ENCODE measurements at places on chromosomes 12 and 14.

GRCh38 chr14:65351493-65352194, 60.9 kb upstream of the FUT8 start:
- DNase-seq, result no peak

- DNase-seq, result no peak
Observed at GRCh38 chr14:82341261-82341810, 807.7 kb upstream of the SEL1L start.

DNA sequence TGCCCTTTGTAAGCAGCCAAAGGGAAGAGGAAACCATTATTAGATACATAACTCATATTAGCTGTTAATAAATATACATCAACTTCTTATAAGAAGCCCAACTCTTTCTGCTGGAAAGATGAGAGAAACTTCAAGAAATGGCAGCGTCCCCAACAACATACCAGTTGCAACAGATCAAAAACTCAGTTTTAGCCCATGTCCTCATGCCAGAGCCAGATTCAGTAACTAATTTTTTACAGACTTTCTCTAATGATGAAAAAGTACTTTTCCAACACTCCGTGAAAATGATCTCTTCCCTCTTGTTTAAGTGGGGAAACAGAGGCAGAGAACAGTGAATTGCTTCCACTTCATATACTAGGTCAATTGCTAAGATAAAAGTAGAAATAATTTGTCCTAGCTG, 206.8 kb upstream of the NUDT4 start:
- DNase-seq, result no peak

DNA sequence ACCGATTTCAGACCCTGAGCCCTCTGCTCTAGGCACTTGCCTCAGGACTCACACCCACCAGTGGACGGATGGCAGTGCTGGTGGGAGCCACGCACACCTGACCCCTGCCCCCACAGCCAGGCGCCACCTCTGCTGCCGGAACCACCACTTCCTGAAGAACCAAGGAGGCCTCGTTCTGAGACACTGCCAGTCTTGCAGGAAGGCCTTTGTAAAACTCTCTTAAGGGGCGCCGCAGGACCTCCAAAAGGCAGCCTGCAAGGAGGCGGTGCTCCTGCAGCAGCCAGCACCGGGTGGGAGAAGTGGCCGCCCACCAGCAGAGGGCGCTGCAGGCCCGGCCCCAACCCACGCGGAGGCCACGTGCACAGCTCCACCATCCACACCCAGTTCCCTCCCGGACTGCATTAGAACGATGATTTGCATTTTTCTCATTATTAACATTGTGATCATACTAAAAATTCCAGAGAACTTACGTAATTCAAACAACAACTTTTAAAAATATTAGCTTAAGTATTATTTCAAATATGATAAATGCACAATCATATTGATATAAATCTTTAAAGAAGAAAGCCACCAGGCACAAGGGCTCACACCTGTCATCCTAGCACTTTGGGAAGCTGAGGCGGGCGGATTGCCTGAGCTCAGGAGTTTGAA, 12.8 kb downstream of the STX2 start:
- DNase-seq, result no peak

GRCh38 chr12:47686645-47687240, 19.1 kb downstream of the RPAP3 start:
- peak; percentile 75 for DNase-seq

DNA sequence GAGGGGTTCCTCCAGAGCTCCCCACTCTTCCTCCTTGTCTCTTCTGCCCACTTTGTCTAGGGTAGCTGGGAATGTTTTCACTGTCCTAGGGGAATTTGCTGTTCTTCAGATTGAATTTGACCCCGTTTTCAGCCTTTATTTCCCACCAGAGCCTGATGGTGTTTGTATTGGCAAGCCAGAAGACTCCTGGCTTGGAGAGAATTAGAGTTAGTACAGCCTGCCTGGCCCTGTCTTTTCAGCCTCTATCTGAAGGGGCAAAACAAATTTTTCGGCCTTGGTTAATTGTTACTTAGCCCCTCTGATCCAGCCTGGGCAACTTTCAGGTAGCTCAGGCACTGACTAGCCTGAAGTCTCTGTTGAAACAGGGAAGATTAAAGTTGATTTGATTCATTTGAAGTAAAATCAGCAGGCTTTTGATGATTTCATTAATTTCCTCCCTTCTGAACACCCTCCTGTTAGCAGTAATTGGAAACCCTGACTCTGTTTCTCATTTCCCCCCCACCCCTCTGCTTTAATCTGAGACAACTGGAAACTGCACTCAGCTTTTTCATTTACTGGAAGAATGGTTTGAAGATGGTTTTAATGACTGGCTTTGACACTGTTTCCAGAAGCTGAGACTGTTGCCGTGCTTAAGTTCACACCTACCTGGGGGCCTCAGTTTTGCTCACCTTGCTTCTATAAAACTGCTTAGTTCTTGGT, 63.3 kb downstream of the SUSD6 start:
- DNase-seq, result no peak
